ENCODE measurements at places on chromosomes 5 and 9. TPM values are rescaled to one million over a fixed set of nuclear protein-coding genes. Genes with fewer than 3 reads are reported as not detected.

SUSD3 gene
- total RNA-seq = 22.7 TPM

LPAR1 gene
- not detected for total RNA-seq

SPATA31C2 gene
- not detected for total RNA-seq

PCDHGA9 gene
- not detected for total RNA-seq

Data from CD8-positive, alpha-beta T cell (primary cell).